ENCODE measurements at places on chromosomes 12 and 14.

GRCh38 chr14:85533861-85534291 is 3.9 kb downstream of the FLRT2 start:
- no peak for DNase-seq

DNA sequence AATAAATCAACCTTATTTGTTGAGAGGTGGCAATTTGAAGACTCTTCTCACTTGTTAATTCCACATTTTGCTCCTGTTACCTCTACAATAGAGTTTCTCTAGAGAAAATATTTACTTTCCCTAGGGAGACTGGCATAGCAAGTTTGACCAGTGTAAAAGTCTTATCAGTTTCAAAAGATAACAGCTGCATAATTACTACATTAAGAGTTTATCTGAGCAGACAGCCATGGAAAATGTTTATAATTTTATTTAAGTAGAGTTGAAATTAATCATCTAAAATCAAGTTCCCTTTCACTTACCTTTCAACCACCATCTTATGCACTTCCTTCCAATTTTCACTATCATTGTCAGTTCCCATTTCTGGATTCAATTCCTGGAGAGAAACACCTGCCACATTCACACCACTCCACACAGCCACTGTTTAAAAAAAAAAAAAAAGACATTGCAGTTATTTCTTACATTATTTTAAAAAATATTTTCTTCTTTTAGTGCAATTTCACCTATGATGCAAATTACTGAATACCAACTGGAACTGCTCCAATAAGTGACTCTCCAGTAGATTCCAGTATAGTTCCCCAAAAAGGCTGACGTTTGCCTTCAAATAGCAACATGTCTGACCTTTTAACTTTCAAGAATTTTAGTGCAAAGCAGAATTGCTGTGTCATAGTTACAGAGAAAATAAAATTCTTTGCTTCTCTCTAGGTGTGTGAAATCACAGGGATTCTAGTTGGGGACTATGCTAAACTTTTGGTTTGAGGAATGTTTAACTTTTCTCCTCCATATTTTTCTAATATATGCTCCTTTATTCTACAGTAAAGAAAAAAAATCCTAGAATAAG is 19.4 kb downstream of the LDHB start:
- DNase-seq, result no peak

DNA sequence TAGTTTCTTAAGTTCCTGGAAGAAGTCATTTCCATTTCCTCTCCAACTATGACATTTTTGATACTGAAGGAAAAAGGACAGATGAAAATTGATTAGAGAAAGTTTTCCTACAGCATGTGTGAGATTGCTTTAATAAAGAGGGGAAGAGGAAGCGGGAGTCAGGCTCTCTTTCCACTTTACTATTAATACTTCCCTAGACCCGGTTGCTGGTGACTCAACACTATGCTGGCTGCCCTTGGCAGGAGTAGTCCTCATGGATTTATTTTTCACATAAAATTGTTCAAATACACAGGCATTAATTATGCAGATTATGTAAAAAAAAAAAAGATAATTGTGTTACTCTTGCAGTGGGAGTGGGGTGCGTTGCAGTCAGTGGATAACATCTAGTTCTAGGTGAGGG is 293.4 kb downstream of the EGLN3 start:
- DNase-seq, result no peak

GRCh38 chr12:128938886-128939285 is 85.6 kb downstream of the GLT1D1 start:
- DNase-seq, result no peak

- DNase-seq, result no peak
Measured at GRCh38 chr12:128170181-128170580, 96.8 kb upstream of the TMEM132C start.

- peak; percentile 14 for DNase-seq
Measured at GRCh38 chr14:105363847-105364708, 34.3 kb upstream of the TEX22 start.

DNA sequence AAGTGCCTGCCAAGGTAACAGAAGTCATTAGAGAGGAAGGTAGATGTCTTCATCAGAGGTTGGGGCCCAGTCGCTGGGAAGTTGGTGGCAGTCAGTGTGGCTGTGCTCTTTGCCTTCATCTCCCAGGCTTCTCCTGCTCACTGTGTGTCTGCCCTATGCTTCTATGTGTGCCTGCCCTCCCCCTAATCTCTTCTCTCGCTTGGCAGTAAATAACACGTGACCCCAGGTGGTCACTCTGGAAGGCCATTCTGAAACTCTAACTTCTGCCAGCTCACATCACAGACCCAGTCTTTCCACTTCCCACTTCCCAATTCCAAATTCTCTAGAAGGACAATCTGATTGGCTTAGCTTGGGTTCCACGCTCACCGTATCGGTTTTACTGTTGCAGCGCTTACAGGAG is 9.3 kb downstream of the ZNF664 start:
- DNase-seq, result no peak

DNA sequence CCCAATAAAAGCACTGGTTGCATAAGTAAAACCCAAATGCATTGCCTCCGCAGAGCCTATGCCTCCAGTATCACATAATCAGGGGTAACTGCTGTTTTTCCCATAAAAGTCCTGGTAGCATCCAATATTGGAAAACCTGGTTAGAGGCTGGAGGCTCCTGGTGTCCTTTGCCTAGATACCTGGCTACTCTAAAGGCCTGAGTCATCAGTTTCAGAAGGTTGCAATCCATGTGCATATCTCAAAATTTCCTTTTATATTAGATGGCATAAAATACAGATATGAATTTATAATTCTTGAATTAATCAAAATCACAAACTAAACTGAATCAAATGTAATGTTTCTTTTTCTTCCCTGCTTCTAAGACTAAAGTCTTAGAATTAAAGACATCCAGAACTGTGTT is 164.2 kb upstream of the DCN start:
- no peak for DNase-seq

GRCh38 chr14:104229534-104230055 is 91.2 kb downstream of the KIF26A start:
- no peak for DNase-seq

GRCh38 chr12:49478949-49479664 is 59.7 kb upstream of the KCNH3 start:
- DNase-seq, result no peak

- DNase-seq, result no peak
Measured at GRCh38 chr14:76768671-76769500, 7.6 kb downstream of the VASH1 start.

DNA sequence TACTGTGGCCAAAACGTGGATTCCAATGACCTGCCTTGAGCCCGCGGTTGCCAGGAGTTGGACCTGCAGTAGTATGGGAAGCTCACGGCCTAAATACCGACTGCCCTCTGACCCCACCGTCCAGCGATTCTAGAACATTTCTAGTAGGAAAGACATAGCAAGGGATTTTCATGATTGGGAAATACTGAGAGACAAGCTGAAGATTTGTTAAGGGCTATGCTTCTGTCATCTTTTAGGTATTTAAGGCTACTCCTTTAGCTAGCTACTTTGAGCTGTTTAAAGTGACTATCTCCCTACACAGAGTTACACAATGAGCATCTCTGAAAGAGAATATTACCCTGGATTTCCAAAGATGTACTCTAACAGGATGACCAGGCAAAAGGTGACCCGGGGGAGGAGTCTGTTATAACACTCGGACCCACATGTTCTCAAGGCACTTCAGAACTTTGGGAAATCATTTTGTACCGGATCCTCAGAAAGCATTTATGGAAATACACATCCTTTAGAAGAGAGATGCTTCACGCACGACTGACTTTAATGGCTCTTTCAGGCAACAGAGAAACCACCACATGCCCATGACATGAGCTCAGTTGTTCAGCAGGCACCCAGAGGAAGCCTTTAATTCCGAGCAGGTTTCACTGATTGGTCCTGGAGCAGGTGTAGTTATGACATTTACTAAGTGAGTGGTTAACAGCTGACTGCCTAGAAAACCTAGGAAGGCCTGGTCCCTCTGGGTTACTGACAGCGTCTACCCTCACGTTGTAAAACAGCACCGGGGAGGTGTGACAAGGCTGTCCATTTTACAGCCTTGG is 4.2 kb downstream of the BAG5 start:
- DNase-seq, result no peak

GRCh38 chr12:30514666-30515065 is 181.0 kb downstream of the IPO8 start:
- no peak for DNase-seq

DNA sequence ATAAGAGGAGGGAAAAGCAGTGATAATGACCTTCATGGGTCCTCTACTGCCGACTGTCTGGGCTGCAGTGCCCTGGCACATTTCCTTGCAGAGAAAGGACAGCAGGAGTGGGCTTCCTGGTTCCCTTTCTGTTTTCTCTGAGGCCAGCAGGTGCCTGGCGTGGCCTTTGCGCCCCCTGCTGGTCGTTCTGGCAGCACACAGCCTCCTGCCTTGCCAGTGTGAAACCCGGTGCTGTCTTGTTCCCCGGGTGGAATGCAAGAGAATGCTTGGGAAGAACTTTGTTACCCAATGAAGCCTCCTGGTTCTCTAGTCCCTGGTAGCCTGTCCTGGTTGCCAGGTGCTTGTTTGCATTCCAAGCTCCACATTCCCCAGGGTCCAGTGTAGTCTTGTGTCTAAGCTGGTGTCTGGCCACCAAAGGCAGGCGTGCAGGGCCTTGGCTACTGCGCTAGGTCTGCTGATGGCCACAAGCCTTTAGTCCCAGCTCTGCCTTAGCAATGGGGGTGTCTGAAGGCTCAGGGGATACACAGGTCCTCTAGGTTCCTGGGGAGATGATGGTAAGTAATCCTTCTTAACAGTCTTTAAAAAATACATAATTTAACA is 1392.4 kb upstream of the TMEM132C start:
- DNase-seq, result peak; percentile 17
